Esophagus mucosa (tissue), 1 donor: ENCODE measurements at places on chromosomes 2 and 18. TPM values are rescaled to one million over a fixed set of nuclear protein-coding genes. Genes with fewer than 3 reads are reported as not detected.
A peak's percentile ranks its signal among the peaks of the same experiment; 100 is the strongest.

GRCh38 chr2:238438856-238439849 is 12.4 kb downstream of the ASB1 start:
- ATAC-seq: peak; percentile 99

- ATAC-seq: no peak
Measured at GRCh38 chr2:105055613-105056012, 17.7 kb downstream of the MRPS9 start.

DNA sequence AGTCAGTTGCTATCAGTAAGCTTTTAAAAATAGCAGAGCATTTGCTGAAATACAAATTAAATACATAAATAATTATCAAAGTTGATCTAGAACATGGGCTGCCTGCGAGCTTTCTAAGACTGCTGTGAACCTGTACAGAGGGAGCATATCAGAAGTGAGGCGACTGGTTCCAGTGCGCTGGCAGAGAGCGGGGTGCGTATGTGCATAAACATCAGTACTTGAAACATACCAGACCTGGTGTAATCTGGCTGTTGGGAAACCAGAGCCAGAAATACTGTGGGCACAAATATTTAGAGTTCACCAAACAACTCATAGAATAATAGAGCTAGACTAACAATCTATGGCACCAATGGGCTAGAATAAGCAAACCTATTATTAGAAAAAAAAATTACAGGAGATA is 27.3 kb downstream of the PDIA6 start:
- no peak for ATAC-seq

DNA sequence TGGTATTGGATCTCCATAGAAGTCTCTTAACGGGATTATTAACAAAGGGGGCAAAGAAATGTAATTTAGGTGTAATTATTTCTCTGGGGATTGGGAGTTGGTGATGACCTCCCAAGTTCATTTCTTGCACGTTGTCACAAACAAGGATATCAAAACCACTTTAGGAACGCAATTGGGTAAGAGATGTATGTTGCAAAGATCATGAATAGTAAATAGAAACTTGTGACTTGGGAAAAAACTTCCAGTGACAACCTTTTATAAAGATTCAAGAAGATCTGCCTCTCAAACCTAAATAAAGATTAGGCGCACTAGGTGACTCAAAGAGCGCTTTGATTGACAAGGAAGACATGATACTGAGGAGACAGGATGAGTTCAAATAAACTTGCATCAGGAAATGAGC is 127.8 kb upstream of the TRIB2 start:
- ATAC-seq: no peak

- ATAC-seq: no peak
Measured at GRCh38 chr2:29192526-29192925, 77.3 kb downstream of the CLIP4 start.

DNA sequence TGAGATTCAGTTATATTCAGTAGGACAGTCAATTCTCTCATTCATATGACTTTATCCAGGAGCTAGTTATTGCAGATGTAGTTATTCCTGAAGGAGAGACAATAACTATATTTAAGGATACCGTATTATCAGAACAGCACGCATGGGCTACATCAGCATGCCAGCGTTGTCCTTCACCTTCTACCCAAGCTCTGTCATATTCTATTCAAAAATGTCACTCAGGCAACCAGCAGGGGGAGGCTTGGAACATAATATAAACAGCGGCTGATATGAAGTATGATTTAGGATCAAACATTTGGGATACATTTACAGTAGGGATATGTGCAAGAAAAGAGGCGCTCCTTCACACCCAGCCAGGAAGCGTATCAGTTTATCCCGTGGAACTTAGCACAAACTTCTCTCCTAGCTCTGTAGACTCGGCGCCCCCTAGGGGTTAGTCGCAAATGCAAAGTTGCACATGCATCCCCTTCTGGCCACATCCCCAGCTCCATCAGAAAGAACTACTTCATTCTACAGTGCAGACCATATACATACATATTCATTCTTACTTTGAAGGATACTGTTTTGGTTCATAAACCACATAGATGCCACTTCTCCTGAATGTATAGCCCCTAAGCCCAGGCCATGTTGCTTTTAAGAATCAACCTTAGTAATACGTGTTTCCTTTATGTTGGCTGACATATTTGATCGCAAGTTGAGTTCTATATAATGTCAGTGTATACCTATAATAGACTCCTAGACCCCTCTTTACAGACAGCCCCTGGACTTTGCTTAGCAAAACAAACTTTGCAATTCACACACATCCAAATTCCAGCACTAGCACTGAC is 759.4 kb downstream of the ADCYAP1 start:
- peak; percentile 25 for ATAC-seq

DNA sequence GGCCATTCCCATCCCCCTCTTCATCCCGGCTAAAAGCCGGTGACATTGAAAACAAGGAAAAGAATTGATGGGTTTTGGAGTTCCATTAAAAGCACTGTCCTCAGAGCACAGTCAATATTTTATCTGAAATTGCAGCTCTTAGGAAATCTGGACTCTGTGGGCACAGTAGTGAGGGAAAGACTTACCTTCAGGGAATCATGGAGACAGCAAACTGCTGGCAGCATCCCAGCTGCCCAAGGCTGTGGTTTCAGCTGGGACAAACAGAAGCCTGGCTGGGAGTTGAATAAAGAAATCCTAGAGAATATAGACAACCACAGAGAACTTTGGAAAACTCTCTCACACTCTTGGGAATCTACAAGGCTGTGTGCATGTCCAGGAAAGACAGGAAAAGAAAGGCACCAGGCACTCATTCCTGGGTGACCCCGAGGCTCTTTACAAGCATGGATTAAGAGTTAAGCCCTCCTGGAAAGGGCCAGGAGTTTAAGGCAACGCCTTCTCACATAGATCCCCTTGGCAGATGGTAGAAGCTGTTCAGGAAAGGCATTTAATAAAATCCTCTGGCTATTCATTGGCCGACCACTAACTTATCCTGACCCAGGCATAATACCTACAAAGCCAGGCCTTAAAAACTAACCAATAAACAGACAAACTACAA is 255.1 kb downstream of the MYT1L start:
- ATAC-seq: no peak

- peak; percentile 79 for ATAC-seq
Measured at GRCh38 chr2:77013953-77014352, 508.2 kb downstream of the LRRTM4 start.

- ATAC-seq: no peak
Measured at GRCh38 chr2:52083214-52083613, 1051.3 kb upstream of the NRXN1 start.

The MYCN gene
- 0.20 TPM for total RNA-seq

The HOXD8 gene
- total RNA-seq: 0.88 TPM
